ENCODE measurements at places on chromosomes 5 and 9.
A peak's percentile ranks its signal among the peaks of the same experiment; 100 is the strongest.

- no peak for DNase-seq
Measured at GRCh38 chr9:761176-761792, 80.2 kb upstream of the DMRT1 start.

DNA sequence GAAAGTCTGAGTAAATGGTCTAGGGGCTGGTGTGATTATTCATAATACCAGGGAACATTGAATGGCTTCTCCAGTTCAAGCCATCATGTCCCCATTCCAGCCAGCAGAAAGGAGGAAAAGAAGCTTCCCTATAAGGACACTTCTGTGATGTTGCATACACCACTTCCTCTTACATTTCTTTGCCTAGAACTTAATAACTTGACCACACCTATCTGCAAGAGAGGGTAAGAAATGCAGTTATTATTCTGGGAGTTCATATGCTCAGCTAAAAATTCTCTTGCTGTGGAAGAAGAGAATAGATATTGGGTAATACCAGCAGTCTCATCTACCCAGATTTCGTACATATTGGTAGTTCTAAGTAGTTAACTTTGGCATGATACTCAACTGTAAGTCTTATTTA lies 166.1 kb downstream of the SLC28A3 start:
- DNase-seq, result no peak

- no peak for DNase-seq
Measured at GRCh38 chr5:40141418-40141817, 538.3 kb upstream of the PTGER4 start.

DNA sequence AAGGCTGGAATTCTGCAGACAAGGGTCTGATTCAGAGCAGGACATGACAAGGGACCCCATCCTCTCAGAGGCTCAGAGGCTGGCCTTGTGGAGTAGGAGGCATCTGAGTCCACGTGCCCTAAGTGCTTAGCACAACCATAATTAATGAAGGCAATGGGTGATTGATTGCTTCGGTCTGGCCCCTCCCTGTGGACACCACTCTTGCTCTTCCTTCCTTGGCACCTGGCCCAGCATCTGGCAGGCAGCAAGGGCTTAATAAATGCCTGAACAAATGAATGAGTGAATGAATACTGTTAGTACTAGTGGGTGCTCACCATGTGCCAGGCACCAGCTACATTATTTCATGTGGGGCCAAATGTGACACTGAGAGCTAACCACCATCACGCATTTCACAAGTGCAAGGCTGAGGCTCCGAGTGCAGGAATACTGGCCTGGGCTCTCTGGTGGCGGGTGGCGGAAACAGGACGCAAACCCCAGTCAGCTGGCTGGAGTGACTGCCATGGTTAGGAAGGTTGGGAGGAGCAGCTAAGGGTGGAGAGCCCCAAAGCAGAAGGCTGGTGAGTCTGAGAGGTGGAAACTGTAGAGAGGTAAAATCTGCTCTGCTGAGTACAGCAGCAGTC lies 53.6 kb downstream of the ASS1 start:
- peak; percentile 24 for DNase-seq

- no peak for DNase-seq
Measured at GRCh38 chr5:74460694-74461093, 179.8 kb downstream of the ENC1 start.

DNA sequence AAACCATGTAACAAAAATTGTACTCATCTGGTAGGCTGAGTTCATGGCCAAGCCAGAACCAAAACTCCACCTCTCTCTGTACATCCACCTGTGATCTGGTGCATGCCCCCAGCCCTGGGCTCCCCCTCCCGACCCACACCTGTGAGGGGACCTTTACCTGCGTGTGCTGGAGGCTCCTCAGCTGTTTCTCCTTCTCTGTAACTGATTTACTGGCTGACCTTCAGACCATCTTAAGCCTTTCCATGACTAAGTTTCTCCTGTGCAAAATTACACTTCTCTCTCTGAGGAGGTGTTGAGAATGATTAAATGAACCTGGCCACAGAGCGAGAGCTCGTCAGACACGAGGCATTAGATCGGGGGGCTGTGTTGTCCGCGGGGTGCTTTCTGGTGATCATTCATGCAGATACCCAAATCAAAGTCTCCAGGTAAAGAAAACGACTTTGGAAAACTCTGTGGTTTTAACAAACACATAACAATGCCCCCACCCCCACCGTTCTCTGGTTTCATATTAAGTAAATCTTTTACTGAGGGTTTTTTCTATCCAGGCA lies 136.4 kb downstream of the SEMA5A start:
- DNase-seq, result no peak

DNA sequence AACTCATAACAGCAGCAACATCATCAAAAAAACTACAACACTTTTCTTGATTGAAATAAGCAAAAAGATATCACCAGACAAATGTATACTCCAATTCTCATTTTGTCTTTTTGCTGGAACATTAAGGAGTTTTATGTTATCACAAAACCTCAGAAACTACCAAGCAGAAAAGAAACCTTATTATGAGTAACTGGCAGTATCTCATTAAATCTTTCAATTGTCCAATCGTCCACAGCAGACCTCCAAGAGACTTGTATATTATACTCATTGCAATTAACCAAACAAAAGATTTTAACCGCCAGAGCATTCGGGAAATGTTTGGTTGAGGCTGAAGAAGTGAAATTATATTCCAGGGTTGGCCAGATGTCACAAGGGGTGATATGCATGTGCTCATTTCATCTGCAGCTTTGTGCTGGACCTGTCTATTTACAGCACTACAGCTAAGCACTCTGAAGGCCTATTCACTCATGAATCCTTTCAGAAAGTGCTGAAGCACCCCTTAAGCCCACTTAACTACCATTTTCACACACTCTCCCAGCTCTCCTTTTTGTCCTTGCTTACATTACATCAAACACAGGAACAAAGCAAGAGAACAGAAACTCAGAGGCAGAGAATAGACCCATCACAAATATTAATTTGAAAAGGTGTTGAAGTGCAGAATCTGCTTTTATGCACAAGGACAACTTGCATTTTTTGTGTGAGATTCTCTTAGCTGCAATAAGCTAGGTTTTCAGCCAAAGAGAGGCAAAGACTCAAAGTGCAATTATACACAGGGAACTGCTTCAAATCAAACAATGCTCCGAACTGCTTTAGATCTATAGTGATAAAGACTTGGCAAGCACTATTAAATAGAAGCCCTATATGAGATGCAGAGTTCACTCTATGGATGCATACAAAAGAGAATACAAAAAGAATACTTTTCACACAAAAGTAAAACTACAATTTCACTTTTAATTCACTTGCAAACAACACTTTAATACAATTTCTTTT lies 150.4 kb upstream of the POU5F2 start:
- no peak for DNase-seq

DNA sequence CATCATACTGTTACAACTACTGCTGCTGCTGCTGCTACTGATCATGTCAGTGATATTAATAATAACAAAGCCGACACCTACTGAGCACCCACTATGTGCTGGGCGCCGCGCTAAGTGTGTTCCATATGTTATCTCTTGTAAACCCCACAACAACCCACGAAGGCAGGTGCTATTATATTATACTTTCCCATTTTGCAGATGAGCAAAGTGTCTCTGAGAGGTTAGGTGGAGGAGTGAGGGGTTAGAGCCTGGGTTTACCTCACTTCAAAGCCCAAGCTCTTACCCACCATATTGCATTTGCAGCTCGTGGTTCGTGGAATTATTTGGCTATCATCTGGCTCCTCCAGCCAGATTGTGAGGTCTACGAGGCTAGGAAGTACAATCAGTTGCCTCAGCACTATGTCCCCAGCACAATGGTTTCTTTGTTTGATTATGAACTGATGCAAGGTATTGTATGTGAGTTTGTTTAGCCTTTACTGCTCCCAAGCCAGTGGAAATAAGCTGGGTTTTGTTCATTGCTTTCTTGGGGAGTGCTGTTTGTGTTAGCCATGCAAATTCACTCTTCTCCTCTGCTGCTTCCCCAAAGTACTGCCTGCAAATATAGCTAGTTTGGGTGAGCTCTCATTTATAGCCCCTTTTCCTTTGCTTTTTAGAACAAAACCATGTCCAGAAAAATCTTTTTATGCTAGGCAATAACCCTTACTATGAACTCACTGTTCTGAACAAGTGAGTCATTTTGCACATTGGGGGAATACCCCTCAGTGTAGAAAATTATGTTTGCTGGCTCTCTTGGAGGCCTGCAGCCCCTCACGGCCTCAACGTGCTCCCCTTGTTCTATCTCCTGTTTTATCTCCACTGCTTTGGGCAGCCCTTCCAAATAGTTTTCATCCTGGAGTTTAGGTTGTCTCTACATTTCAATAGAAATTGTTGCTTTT lies 47.9 kb downstream of the ALG2 start:
- DNase-seq, result no peak

DNA sequence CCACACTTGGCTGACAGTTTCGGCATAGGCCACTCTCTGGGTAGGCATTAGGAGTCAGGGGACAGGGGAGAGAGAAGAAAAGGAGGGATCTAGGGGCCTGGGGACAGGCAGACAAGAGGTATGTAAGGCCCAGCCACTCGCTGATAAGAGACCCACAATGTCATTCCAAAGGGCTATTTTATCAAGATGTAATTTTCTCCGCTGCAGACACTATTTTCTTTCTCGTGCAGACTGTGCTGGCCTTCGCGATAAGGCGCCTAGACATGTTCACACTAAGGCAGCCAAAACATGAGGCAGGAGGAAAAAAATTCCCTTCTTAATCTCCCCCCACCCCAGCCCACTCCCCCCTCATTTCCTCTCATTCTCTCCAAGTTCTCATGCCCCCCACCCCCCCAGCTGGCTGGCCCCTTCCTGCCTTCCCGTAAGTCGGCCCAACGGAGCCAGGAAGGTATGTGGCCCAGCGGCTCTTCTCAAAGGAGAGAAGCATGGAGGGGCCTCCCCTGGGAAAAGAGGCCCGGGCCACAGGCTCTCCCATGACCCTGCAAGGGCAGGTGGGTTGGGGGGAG lies 44.9 kb upstream of the SYNPO start:
- no peak for DNase-seq

DNA sequence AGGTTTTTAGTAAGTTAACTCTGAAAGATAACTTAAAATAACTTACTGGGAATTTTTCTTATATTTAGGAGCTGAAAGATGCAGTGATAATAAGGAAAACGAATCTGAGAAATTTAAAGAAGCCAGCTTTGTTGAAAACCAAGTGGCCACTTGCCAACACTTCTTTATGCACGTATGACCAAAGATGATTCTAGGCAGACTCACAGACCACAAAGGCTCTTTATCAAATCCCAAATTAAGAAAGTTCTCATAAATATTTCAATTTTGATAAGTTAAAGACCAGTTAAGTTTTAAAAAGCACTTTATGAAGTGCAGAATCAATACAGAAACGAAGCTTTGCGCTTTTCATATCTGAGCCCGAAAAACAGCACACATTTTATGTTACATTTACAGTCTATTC lies 1.5 kb downstream of the AFF4 start:
- peak; percentile 73 for DNase-seq

DNA sequence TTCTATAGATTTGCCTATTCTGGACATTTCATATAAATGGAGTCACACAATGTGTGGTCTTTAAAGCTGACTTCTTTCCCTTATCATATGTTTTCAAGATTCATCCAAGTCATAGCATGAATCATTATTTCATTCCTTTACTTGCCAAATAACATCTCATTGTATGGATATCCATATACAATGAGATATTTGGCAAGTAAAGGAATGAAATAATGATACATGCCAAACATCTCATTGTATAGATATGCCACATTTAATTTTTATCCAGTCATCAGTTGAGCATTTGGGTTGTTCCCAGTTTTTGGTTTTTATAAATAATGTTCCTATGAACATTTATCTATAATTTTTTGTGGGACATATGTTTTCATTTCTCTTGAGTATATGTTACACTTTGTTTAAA lies 20.5 kb upstream of the OR2K2 start:
- DNase-seq, result no peak

- no peak for DNase-seq
Measured at GRCh38 chr5:169764018-169764378, 126.9 kb downstream of the DOCK2 start.

GRCh38 chr5:93589152-93589828 lies 6.3 kb downstream of the NR2F1 start:
- no peak for DNase-seq
